ENCODE measurements at places on chromosomes 1 and 21.
A peak's percentile ranks its signal among the peaks of the same experiment; 100 is the strongest.

- DNase-seq = no peak
Measured at GRCh38 chr1:199821029-199821779, 206.3 kb upstream of the NR5A2 start.

GRCh38 chr21:38487901-38488639 lies 10.2 kb downstream of the ERG start:
- no peak for DNase-seq

- peak; percentile 3 for DNase-seq
Measured at GRCh38 chr1:53681977-53682685, 56.8 kb downstream of the GLIS1 start.

- peak; percentile 71 for DNase-seq
Measured at GRCh38 chr1:206583707-206584648, 28.3 kb downstream of the EIF2D start.

DNA sequence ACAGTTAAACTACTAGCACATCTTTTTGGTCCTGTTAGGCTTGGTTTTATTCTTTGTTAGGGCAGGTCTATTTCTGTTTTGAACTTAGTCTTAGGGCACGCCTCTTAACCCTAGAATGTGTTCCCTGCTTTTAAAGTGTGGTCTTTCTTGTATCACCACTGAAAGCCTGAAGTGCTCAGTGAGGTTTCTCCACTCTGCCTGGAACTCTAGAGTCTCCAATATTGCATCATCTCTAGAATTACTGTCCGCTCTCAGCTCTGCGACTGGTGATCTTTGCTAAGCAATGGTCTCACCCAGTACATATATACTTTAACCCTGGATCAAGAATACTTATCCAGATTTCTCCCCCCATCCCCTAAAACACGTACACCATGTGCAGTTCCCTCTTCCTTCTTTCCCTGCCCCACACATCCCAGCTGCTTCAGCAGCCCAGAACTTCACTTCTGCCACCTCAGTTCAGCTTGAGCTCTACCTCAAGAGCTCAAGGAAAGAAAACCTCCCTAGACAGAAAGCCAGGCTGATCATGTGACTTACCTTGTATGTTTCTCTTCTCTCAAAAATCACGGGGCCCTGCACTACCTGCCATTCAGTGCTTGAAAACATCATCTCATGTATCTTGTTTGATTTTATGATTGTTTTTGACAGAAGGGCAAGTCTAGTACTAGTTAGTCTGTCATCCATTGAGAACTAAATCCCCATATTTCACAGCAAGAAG lies 59.9 kb downstream of the TENT5C start:
- DNase-seq = no peak

- no peak for DNase-seq
Measured at GRCh38 chr1:66648901-66649595, 103.2 kb upstream of the DYNLT5 start.

DNA sequence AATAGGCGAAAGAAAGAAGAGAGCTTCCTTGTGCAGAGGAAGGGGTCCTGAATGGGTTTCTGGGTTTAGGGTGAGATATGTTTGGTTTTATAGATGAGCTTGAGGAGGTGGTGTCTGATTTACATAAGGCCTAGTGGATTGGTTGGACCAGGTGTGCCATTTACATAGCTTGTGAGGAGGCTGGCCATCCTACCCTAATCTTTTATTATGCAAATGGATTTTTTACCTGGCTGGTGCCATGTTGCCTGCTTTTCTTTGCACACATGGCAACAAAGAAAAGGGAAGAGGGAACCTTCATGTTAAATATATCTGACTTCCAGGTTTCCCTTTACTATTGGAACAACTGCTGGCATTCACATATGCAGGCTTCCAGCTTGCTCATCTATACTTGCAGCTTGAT lies 585.3 kb downstream of the PTPRU start:
- no peak for DNase-seq

- no peak for DNase-seq
Measured at GRCh38 chr1:245673881-245674414, 519.2 kb downstream of the KIF26B start.

- peak; percentile 9 for DNase-seq
Measured at GRCh38 chr1:89525169-89525855, 683 bp downstream of the LRRC8B start.

DNA sequence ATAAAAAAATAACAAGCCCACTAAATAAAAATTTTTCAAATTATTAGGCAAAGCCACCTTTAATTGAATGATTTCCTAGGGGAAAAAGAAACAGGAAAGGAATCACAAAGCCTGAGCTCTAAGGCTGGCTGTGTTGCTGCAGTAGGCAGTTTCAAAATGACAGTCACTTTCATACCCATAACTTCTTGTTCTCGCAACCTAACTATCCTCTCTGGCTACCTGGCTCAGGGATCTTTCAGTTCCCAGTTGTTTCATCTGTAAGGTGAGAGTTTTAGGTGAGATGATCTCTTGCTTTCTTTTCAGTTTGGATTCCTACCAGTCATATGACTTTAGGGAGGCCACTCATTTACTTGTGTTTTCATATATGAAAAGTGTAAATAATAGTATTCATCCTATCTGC lies 226.1 kb downstream of the ASTN1 start:
- no peak for DNase-seq

DNA sequence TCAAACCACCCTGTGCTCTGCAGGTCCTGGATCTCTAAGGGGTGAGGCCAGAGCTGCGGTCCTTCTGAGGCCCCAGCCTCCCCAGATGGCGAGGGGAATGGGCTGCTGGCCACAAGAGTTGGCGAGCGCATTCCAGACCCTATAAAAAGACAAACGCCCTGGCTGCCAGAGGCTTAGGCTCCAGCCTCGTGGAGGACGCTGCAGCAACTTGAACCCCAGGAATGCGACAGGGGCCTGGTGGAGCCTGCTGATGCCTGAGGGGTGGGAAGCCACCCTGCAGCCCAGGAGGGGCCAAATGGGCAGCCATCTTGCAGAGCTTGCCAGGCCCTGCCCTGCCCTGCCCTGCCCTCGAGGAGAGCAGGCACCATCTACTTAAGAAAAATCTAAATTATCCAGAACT lies 8.6 kb downstream of the CACNA1S start:
- DNase-seq = no peak

- no peak for DNase-seq
Measured at GRCh38 chr1:3323796-3324703, 130.4 kb upstream of the ARHGEF16 start.
